Activated B cell treated with CpG ODN at 0.5 μM for 24 hours (primary cell): ENCODE measurements at places on chromosomes 4 and X. TPM values are rescaled to one million over a fixed set of nuclear protein-coding genes. Genes with fewer than 3 reads are reported as not detected.
A peak's percentile ranks its signal among the peaks of the same experiment; 100 is the strongest.

DNA sequence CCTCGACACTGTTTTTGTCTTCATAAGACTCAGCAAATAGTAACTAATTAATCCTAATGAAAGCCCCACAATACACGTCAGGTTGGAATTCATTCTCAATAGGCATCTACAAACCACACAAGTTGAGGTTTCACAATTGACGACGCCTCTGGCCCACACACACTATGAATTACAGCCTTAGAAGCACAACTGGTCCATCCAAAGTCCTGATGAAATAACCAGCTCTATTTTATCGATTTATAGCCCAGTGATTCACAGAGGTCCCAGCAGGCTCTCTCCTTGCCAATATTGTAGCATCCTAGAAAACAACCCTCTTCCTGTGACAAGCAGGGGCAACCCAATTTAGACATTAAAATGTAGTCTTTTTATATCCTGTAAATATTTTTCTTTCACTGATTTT is 112.1 kb downstream of the NR3C2 start:
- H3K4me3 ChIP-seq, result no peak overlapping the region
- no peaks in the 10 kb centered on the region for H3K36me3 ChIP-seq
- H3K27me3 ChIP-seq, result no peaks in the 10 kb centered on the region
- H3K4me1 ChIP-seq, result no peaks in the 10 kb centered on the region
- DNase-seq, result no peak

Gene SSX4
- total RNA-seq, result not detected in 2 replicates

- H3K4me3 ChIP-seq, result no peak overlapping the region
- H3K4me1 ChIP-seq, result no peaks in the 10 kb centered on the region
- H3K27me3 ChIP-seq, result peaks cover 6% of the 10 kb centered on the region
- DNase-seq, result no peak
Measured at GRCh38 chr4:6372649-6373525, 99.5 kb downstream of the PPP2R2C start.

DNA sequence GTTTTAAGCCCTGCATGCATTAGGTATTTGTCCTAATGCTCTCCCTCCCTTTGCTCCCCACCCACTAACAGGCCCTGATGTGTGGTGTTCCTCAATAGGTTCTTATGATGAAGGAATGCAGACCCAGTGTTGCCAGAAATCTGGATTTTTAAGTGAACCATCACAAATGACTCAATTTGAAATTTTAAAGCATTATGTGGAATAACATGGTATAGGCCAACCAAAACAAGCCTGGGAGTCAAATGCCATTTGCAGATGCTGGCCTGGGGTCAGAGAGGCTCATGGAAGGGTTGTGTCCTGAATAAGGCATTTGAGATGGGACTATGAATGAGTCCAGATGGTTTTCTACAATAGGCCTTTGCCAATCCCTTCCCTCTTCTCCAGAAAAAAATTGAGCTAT is 179.6 kb downstream of the SHROOM3 start:
- DNase-seq, result no peak
- no peak overlapping the region for H3K27ac ChIP-seq
- H3K4me1 ChIP-seq, result no peaks in the 10 kb centered on the region

Gene FRG1
- 45.1 and 49.0 TPM in 2 replicates for total RNA-seq

GRCh38 chr4:143354990-143355389 is 18.3 kb downstream of the GAB1 start:
- DNase-seq, result no peak
- H3K4me1 ChIP-seq, result peaks cover 73% of the 10 kb centered on the region
- no peaks in the 10 kb centered on the region for H3K27me3 ChIP-seq
- H3K36me3 ChIP-seq, result no peaks in the 10 kb centered on the region

Gene DUSP9
- 0.10 TPM in 1 of 2 replicates, not detected in the other for total RNA-seq

Gene PDE5A
- 0.47 and 0.66 TPM in 2 replicates for total RNA-seq

DNA sequence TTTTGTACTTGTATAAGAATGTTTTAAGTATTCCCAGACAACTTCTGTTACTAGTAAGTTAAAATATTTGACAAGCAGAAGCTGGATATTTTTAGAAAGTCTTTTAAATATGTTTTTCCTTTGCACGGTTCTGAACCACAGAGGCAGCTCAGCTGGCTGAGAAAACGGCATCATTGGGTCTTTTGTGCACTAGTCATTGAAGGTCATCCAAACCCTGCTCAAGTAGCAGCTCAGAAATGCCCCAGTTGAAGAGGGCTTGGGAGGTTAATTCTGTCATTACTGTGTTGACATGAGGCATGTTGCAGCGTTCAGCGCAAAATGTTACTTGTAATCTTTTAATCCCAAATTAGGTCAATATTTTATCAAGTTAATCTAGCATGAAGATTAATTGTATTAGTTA is 383.7 kb upstream of the FAM241A start:
- no peak overlapping the region for H3K4me3 ChIP-seq
- DNase-seq, result no peak

DNA sequence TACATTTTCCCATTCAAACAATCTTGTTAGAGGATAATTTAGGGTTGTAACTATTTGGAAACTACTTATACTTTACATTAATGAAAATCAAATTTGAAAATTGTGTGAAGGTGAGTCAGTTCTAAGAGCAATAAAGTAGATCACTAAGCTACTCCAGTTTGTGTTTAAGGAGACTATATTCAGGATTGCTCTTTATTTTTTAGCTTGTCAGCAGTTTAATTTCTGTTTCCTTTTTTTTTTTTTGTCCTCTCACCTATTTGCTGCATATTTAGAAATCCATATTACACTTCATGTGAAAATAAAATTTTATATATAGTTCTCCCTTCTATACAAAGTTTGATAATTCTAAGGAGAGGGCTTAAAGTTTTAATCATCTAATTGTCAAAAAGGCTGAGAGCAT is 691.8 kb downstream of the ADGRL3 start:
- H3K27ac ChIP-seq, result no peak overlapping the region
- no peaks in the 10 kb centered on the region for H3K36me3 ChIP-seq
- DNase-seq, result no peak
- no peaks in the 10 kb centered on the region for H3K27me3 ChIP-seq
- H3K4me3 ChIP-seq, result no peak overlapping the region
- no peaks in the 10 kb centered on the region for H3K4me1 ChIP-seq

Gene PWWP3B
- not detected in 2 replicates for total RNA-seq

GRCh38 chrX:7334253-7334935 is 186.4 kb upstream of the PUDP start:
- peaks cover 2% of the 10 kb centered on the region for H3K4me1 ChIP-seq
- H3K4me3 ChIP-seq, result no peak overlapping the region
- no peaks in the 10 kb centered on the region for H3K27me3 ChIP-seq
- peak overlapping the region; percentile 53 for H3K27ac ChIP-seq

DNA sequence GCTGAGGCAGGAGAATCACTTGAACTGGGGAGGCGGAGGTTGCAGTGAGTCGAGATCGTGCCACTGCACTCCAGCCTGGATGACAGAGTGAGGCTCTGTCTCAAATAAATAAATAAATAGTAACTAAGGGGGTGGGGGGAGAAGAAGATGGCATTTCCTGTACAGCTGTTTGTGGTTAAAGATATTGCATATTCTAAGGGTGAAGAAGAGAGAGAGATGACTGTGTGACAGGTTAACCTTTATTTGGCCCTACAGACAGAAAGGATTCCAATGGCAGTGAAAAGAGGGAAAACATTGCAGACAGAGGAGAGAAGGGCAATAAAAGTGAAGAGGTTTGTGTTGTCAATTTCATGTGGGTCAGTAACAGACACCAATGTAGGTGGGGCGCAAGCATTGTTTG is 9.4 kb downstream of the TASL start:
- H3K27ac ChIP-seq, result peak overlapping the region; percentile 65
- H3K36me3 ChIP-seq, result peaks cover 39% of the 10 kb centered on the region
- H3K4me3 ChIP-seq, result peak overlapping the region; percentile 7
- no peaks in the 10 kb centered on the region for H3K27me3 ChIP-seq
- H3K4me1 ChIP-seq, result peaks cover 53% of the 10 kb centered on the region
- no peak for DNase-seq

GRCh38 chrX:63186137-63186536 is 165.0 kb downstream of the SPIN4 start:
- no peaks in the 10 kb centered on the region for H3K4me1 ChIP-seq
- H3K27me3 ChIP-seq, result no peaks in the 10 kb centered on the region
- H3K27ac ChIP-seq, result no peak overlapping the region
- DNase-seq, result no peak
- no peak overlapping the region for H3K4me3 ChIP-seq

Gene ADGRG2
- total RNA-seq, result not detected in 2 replicates

- no peaks in the 10 kb centered on the region for H3K4me1 ChIP-seq
- DNase-seq, result no peak
- no peak overlapping the region for H3K4me3 ChIP-seq
- no peak overlapping the region for H3K27ac ChIP-seq
- H3K36me3 ChIP-seq, result no peaks in the 10 kb centered on the region
Measured at GRCh38 chr4:141142423-141142822, 9.2 kb upstream of the RNF150 start.

DNA sequence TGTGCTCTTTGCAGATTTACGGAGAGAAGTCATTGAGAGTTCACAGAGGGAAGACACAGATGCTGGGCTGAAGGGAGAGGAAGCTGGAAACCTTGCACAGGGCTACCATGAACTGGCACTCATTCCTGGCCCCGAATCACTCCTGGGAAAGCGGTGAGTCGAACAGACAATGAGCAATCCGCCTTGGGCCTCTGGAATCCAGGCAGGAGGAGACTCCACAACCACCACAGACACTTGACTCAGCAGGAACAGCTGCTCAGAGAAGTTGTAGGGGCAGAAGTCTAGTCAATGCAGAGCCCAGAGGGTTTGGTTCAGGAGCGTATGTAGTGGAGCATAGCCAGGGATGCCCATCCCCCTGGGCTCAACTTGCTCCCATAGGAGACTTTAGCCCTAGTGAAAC is 62.8 kb upstream of the GRIA3 start:
- no peak for DNase-seq
- no peaks in the 10 kb centered on the region for H3K36me3 ChIP-seq
- H3K4me3 ChIP-seq, result no peak overlapping the region
- no peaks in the 10 kb centered on the region for H3K4me1 ChIP-seq
- H3K27ac ChIP-seq, result no peak overlapping the region

Gene IL1RAPL2
- total RNA-seq, result not detected in 2 replicates

Gene PPP4R3C
- not detected in 2 replicates for total RNA-seq

Gene ALAS2
- total RNA-seq, result 0.39 and 0.82 TPM in 2 replicates

DNA sequence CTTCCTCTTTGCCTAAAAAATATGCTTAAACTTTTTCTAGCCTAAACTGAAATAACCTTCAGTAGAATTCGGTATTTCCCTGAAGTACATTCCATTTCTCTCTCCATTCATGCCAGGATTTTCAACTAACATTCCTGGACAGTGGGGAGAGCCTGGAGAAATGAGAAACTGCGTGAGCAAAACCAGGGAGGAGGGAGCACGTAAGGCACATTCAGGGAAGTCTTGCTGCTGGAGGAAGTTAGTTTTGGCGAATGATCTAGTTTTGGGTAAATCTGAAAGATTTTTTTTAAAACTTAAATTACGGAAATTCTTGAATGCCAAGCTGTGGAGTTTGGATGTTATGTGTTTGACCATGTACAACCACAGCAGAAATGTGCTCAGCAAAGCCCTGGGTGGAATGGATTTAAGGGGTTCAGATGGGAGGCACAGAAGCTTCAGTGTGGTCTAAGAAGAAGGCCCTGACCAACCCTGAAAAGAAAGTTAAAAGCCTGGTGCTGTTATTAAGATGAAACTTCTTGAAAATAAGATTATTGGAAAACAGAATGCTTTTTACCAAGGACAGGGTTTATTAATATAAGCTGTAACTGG is 347.8 kb downstream of the ANK2 start:
- no peaks in the 10 kb centered on the region for H3K36me3 ChIP-seq
- DNase-seq, result no peak
- no peak overlapping the region for H3K4me3 ChIP-seq
- H3K27me3 ChIP-seq, result peaks cover 2% of the 10 kb centered on the region
- H3K4me1 ChIP-seq, result no peaks in the 10 kb centered on the region

DNA sequence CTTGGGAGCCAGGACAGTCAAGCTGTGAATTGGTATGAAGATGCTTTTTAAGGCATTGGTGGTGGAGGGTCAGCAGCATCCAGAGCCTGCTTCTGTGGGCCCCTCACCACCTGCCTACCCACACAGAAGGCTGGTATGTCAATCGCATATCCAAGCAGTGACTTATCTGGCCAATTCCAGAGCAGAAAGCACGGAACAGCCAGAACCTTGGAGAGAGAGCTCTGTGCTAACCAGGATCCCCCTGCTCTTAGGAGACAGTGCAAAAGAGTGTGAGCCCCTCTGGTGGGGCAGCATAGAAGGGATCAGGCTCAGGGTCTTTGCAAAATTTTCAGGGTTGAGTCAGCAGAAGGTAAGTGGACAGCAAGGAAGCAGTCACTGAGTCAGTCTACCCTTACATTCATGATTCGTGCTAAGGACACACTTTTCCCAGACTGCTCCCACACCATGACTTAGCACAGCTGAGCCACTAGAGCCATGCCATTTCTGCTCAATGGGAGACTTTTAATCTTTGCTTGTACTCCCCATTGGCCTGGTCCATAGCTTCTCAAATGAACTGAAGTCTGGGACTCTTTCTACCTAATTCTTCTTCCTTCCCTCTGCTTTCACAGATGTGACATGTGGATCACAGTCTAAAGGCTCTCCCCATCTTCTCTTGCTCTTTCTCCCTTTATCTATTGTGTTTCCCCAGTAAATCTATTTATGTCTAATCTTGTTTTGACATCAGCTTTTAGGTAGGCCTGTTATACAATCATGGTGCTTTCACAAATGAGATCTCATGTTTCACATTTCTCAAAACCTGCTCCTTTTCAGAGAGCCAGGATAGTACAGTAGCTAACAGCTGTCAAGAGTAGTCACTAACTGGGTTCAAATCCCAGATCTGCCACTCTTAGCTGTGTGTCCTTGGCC is 20.0 kb downstream of the MORF4L2 start:
- H3K27me3 ChIP-seq, result peaks cover 7% of the 10 kb centered on the region
- no peak overlapping the region for H3K27ac ChIP-seq
- no peak overlapping the region for H3K4me3 ChIP-seq
- no peaks in the 10 kb centered on the region for H3K4me1 ChIP-seq
